ENCODE measurements at places on chromosomes 7 and 10.

GRCh38 chr10:69732147-69732825 is 69.4 kb upstream of the COL13A1 start:
- no peak for DNase-seq

- DNase-seq, result no peak
Measured at GRCh38 chr7:51797371-51797770, 480.8 kb upstream of the COBL start.

GRCh38 chr7:134922720-134923704 is 63.3 kb upstream of the AGBL3 start:
- no peak for DNase-seq

DNA sequence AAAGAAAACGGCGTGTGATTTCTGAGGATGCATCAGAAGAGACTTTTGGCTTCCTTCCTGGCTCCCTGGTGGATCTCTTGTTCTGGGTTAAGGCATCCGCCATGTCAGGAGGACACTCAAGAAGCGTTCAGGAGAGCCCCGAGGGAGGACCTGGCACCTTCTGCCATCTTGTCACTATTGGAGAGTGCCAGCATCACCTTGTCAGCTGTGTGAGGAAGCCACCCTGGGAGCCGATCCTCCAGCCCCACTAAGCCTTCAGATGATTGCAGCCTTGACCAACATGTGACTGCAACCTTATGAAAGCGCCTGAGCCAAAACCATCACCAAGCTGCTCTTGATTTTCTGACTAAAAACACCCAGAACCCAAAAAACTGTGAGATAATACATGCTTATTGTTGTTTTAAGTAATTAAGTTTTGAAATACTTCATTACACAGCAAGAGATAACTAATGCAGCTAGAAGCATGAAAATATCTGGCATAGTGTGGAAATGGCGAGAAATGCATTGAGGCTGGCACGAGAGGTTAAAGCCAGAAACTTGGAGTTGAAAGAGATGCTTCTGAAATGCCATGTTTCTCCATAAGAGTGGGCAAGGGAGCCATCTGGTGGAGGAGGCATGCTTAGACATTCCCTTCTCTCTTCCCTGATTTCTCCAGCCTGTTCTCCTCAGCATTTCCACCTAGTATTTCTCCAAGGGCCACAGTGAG is 5.4 kb upstream of the ZFYVE27 start:
- peak; percentile 73 for DNase-seq

DNA sequence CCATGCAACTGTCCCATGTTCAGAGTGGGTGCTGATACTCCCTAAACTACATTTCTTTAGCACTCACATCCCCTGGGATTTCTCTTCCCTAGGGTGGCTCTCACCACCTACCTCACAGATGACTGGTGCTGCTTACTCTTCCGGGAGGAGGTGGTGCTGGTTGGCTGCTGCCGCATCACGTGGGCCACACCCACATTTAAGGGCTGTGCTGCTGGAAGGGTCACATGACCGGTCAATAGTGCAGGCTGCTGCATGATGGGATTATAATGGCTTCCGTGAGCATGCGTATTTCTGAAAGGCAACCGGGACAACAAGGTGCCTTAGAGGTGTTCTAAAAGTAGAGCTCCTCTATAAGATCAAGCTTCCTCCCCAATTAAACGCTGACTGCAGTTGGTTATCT is 76.8 kb downstream of the CLEC2L start:
- DNase-seq, result no peak

GRCh38 chr7:13803134-13803533 is 186.3 kb downstream of the ETV1 start:
- DNase-seq, result no peak

DNA sequence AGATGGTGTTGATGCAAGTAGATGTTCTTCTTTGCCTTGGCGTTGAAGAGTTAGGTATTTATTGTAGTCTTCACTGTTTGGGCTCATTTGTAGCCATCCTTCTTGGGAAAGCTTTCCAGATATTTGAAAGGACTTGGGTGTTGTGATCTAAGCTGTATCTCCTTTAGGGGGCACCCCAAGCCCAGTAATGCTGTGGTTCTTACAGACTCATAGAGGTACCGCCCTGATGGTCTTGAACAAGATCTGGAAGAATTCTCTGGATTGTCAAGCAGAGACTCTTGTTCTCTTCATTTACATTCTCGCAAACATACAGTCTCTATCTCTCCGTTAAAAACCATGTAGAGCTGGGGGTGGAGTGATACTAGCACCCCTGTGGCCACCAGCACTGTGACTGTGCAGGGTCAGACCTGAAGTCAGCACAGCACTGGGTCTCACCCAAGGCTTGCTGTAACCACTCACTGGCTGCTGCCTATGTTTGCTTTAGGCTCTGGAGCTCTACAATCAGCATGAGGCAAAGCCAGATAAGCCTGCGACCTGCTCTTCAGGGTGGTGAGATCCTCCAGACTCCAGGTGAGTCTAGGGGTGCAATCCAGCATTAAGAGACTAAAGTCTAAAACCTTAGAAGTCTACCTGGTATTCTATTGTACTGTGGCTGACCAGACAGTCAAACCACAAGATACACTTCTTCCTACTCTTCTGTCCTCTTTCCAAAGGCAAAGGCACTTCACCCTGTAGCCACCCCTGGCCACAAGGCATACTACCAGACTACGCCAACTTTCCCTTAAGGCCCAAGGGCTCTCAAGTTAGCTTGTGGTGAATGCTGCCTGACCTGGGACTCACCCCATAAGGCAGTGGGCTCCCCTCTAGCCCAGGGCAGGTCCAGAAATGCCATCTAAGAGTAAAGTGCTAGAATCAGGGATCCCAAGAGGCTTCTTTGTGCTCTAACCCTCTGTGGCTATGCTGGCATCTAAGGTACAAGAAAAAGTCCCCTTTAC is 209.7 kb upstream of the TMEM196 start:
- DNase-seq, result peak; percentile 79

- peak; percentile 86 for DNase-seq
Measured at GRCh38 chr7:134730411-134730829, 49.0 kb upstream of the CALD1 start.

DNA sequence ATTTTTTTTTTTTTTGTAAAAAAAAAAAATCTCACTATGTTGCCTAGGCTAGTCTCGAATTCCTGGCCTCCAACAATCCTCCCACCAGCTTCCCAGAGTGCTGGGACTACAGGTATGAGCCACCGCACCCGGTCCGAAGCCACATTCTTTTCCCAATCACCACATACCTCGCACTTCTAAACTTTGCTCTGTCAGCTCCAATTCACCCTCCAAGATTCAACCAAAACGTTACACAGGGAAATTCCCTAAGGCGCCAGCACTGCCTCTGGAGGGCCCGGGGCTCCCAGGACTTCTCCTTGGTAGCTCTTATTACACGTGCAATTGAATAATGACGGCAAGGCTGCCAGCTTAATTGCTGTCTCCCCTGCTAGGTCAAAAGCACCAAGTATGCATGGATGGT is 10.3 kb upstream of the DNAAF5 start:
- no peak for DNase-seq

GRCh38 chr7:84906889-84907288 is 280.0 kb downstream of the SEMA3D start:
- DNase-seq, result no peak

All from fibroblast of skin of right biceps (primary cell).